ENCODE measurements at places on chromosomes 6 and 20.

DNA sequence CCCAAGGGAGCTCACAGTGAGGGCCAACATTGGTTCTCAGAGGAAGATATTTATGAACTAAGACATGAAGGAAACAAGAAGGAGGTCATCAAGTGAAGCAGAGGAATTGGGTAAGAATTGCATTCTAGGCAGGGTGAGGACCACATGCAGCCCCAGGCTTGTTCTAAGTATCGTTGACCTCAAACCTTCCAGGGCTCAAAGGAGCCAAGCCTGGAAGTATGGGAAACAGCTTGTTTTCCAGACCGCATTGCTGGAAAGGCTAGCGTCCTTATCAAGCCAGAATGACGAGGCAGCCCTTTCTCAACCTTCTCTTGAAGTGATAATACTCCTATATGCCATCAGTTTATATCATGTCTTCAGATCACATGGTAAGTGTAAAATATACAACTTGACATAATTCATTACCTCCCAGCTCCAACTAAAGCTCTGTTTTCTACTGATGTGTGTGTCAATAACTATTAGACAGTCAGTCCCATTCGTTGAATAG is 79.6 kb downstream of the PHACTR2 start:
- no peak for DNase-seq

- DNase-seq, result no peak
These were observed 15.2 kb upstream of the CST9L start for GRCh38 chr20:23583526-23583925.

DNA sequence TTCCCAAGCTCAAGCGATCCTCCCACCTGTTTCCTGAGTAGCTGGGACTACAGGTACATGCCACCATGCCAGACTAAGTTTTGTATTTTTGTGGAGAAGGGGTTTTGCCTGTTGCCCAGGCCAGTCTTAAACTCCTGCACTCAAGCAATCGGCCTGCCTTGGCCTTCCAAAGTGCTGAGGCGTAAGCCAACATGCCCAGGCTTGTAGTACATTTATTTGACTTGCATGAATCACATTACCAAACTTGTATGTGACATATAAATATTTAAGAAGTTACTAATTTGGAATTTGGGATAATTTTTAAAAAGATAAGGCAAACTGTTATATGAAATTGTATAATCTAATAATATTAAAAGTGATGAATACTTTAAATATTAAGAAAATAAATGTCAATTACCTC is 157.6 kb downstream of the MCHR2 start:
- no peak for DNase-seq

DNA sequence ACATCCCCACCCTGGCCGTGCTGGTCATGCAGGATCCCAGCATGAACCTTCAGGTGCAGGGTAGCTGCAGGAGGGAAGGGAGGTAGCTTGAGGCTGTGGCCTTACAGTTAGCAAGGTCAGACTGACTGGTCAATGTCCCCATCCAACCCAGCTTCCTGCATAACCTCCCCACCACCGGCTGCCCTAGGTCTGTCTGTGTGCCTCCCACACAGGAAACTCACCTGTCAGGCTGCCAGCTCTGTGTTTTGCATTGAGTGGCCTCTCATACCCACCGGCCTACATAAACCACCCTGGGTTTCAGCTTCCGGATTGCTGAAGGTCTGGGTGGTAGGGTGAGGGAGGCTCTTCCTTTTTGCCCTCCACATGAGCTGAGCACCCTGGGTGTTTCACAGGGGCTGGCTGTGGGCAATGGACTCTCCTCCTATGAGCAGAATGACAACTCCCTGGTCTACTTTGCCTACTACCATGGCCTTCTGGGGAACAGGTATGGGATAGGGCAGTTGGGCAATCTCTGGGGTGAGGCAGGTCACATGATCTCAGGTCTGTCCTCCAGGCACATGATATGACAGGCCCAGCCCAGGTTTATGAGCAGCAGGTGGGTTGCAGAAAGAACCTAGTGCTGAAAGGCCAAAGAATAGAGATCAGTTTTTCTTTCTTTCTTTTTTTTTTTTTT is 1.8 kb downstream of the CTSA start:
- DNase-seq, result no peak

GRCh38 chr6:85406641-85407075 is 43.2 kb upstream of the NT5E start:
- DNase-seq, result no peak

DNA sequence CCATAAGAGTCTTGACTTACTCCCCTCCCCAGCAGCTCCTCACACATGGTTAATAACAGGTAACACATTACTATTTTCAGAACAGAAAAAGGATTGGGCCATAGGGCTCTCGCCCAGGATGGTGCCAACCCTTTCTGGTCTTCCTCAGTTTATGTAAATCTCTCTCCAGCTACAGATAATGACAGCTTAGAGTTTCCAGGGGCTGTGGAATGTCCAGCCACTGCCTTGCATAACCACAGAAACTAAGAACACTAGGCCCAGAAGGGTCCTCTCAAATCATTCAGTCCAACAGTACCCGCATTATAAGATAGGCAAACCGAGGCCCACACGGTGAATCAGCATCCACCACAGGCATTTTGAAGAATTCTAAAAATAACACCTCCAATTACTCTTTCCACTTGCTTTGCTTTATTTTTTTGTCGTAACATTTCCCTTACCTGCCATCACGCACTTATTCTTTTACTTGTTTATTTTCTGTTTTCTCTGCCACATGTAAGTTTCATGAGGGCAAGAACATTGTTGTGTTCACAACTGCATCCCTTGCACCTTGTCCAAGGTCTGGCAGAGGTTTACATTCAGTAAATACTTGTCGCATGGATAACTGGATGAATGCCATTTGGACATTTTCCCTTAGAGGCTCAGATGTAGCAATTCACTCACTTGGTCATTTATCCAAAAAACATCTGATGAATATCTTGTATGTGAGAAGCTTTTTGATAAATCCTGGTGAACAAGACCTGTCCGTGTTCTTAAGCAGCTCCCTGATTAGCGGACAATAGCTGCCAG is 6.4 kb upstream of the SDC4 start:
- DNase-seq, result no peak

GRCh38 chr6:54262971-54263370 is 45.3 kb upstream of the TINAG start:
- no peak for DNase-seq

- no peak for DNase-seq
These were observed 76.7 kb upstream of the PAX1 start for GRCh38 chr20:21628800-21629199.

DNA sequence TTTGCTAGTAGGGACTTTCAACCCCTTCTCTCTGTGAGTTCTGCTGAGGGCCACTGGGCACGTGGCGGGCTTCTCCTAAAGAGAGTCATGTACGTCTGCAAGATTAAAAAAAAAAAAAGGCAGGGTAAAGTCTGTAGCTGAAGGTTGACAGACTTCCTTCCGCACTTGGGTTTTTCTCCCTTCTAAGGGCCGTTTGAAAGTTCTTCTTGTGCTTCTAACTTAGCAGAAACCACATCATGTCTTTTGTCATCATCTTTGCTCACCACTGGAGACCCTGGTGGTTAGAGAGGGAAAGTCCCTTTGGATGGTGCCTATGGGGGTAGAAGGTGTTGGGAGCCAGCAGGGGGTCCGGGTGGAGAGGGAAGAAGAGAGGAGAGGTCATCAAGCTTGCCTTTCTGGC is 31.4 kb downstream of the PRDM1 start:
- no peak for DNase-seq

DNA sequence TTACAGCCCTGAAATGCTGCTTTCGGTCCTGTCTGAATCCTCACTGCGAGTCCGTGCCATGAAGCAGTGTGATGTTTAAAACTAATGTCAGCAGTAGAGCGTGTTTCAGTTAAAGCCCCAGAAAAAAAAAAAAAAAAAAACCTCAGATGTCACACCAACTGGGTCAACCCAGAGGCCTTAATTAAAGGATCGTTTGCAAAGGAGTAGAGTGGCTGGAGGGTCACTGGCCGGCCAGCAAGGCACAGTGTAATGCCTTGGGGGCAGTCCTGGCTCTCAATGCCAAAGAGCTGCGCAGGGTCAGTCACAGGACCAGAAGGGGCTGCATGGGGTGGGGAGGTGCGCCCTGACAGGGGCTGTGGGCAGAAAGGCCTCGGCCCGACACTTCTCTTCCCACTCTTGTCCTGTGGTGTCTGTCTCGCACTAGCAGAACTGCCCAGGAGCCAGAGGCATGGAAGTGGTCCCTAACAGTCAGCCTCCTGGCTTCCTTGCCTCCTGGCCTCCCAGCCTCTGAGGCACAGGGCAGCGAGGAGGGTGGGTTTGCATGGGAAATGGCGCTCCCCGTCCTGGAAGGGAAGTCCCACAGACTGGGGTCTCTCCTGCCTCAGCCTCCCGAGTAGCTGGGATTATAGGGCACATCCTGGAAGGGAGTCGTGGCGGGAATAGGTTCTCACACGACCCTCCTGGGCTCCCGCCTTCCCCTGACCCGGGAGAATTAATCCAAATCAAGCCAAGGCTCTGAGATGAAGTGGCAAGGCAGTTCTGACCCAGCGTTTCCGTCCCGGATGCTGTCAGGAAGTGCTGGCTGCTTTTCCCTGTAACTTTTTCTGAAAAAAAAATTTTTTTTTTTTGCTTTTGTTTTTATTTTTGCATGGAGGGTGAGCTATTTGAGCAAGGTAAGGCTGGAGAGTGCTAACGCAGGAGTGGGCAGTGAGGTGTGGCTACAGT is 53.7 kb upstream of the MPC1 start:
- DNase-seq, result no peak

DNA sequence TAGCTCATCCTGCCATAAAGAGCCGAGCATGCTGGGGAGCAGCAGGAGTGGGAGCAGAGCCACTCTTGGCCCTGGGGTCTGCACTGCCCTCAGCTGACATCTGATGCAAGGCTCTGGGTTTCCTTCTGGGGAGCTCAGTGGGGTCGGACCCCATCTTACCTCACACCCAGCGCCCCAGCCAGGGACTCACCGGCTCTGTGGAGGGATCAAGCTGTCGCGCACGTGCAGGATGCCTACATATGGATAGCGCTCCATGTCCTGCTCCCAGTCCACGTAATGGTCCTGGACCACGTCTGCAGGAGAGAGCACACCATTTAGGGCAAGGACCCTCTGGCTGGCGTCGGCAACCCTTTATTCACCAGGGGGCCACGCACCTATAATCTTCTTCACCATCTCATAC is 12.2 kb downstream of the LEMD2 start:
- no peak for DNase-seq

GRCh38 chr6:46377209-46377608 is 114.0 kb downstream of the RCAN2 start:
- no peak for DNase-seq

- no peak for DNase-seq
These were observed 46.9 kb downstream of the SOD2 start for GRCh38 chr6:159646116-159646515.

DNA sequence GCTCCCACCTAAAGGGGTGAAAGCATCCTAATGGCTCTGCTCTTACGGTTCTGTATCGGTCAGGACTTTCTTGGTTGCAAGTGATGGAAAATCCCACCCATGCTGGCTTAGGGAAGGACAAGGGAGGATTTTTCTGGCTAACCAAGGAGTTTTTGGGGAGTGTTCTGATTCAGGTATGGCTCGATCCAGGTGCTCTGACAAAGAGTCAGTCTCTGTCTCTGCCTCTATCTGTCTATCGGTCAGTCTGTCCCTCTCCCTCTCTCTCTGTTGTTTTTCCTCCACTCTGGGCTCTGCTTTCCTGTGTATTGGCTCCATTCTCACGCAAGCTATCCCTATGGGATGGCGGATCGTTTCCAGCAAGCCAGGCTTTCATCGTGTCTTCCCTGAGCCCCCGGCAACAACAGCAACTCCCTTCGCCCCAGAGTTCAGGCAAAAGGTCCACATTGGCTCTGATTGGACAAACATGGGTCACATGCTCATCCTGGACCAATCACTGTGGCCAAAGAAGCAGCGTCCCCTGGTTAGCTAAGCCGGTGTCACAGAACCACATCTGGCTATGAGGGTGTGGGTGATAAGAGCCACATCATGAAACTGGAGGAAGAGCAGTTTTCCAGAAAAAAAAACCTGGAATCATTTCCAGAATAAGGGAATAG is 160.3 kb downstream of the BMP7 start:
- no peak for DNase-seq

DNA sequence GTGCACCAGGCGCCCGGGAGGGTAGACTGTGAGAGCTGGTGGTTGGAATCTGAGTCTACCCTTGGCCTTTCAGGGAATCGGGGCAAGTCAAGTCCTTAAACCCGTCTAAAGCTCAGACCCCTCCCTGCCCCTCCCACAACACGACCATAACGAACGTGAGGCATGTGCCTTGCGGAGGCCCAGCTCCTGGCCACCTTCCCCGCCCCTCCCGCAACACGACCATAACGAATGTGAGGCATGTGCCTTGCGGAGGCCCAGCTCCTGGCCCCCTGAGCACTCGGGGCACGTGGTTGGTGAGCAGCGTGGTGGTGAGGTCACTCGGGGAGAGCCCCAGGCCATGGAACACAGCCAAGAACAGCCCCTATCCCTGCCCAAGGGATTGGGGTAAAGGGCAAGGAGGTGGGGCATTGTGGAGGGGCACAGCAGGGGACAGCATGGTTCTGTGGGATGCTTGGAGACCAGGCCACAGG is 132.2 kb downstream of the TAF4 start:
- peak; percentile 42 for DNase-seq

- DNase-seq, result no peak
These were observed 356.8 kb downstream of the DHX35 start for GRCh38 chr20:39318911-39319310.

GRCh38 chr6:167044696-167045095 is 45.5 kb downstream of the CEP43 start:
- no peak for DNase-seq

DNA sequence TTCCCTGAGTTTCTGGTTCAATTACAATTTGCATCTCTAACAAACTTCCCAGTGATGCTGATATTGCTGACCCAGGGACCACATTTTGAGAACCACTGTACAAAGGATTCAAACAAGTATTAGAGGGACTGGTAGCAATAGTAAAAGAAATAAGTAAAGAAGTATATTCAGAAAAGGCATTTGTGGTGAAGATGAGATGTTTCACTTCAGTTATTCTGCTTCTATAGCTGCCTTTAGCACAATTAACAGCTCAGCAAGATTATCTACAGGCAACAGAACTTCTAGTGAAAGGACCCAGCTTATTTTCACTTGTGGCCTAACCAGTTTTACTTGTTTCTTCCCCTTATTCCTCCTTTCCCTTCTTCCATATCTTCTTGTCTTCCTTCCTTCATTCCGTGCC is 149.4 kb downstream of the PHF3 start:
- no peak for DNase-seq

GRCh38 chr20:4111440-4112411 is 96.4 kb upstream of the RNF24 start:
- no peak for DNase-seq

DNA sequence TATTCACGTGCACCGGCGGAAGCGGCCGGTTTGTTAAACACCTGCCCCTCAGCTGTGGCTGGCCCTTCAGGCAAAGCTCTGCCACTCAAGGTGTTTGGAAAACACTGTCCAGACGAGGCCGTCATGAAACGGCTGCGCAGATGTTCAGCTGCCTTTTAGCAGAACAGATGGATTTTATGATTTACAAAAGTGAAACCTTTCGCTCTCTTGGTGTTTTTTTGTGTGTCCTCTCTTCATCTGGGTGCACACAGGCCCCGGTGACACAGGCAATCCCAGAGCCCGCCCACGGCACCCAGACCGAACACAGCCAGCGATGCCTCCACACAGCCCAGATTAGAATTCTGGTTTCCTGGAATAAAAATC is 397.0 kb downstream of the SMOC2 start:
- no peak for DNase-seq

- no peak for DNase-seq
These were observed 26.2 kb downstream of the IL22RA2 start for GRCh38 chr6:137147195-137147594.

- no peak for DNase-seq
These were observed 1.3 kb downstream of the EPHA7 start for GRCh38 chr6:93418033-93418407.

- DNase-seq, result no peak
These were observed 1005.5 kb upstream of the CITED2 start for GRCh38 chr6:140379919-140380318.

Data from suprapubic skin (tissue), 4 donors.